Keratinocyte (primary cell): ENCODE measurements at places on chromosomes 6 and 20. TPM values are rescaled to one million over a fixed set of nuclear protein-coding genes. Genes with fewer than 3 reads are reported as not detected.

DNA sequence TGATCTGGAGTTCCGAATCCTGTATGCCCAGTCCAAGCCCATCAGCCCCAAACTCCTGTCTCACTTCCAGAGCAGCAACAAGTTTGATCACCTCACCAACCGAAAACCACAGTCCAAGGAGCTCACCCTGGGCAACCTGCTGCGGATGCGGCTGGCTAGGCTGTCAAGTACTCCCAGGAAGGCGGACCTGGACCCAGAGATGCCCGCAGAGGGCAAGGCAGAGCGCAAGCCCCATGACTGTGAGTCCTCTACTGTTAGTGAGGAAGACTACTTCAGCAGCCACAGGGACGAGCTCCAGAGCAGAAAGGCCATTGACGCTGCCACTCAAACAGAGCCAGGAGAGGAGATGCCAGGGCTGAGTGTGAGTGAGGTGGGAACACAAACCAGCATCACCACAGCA is 10.5 kb upstream of the DHX35 start:
- DNase-seq = no peak

The COMMD7 gene
- polyA plus RNA-seq = 33.4 to 39.9 TPM (median 35.8 TPM) in 3 replicates

DNA sequence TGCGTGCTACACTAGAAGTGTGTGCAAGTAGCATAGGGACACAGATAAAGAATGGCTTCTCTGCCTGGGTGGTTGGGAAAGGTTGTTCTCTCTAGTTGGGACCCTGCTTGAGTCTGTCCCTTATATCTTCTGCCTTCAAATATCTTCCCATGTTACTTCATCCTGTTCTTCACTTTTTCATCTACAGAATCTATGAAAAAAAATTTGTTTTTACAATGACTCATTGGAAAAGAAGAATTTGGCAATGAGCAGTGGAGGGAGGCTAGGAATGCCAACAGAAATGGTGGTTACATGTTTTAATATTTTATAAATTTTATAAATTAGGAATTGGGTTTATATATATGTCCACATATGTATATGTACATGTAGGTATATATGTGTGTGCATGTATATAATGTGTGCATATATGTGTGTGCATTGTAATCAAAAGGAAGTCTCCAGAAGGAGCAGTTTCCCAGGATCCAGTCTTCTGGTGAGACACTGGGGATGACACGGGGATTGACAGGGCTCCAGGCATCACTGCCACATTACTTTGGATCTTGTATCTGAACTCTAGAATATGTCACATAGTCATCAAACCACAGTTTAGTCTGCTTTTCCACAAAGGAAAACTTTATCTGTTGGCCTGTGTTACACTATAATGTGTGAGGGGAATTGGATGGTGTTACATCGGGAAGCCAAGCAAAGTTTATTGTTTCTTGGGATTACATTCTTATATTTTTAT is 75.3 kb upstream of the RIPOR2 start:
- DNase-seq = no peak

- no peak for DNase-seq
These were observed 1.7 kb downstream of the ARFGEF2 start for GRCh38 chr20:48923149-48923718.

The SCRT2 gene
- polyA plus RNA-seq = not detected in 3 replicates

GRCh38 chr6:151475653-151476523 is 17.9 kb upstream of the CCDC170 start:
- no peak for DNase-seq

- DNase-seq = no peak
These were observed 629.3 kb downstream of the GRIK2 start for GRCh38 chr6:102022803-102023202.

The GGT7 gene
- polyA plus RNA-seq = 4.7 to 6.5 TPM (median 5.0 TPM) in 3 replicates

- no peak for DNase-seq
These were observed 4.0 kb downstream of the DLK2 start for GRCh38 chr6:43451348-43451747.

- DNase-seq = no peak
These were observed 9.4 kb upstream of the STX11 start for GRCh38 chr6:144140867-144141266.

GRCh38 chr20:39871013-39871412 is 818.0 kb downstream of the MAFB start:
- no peak for DNase-seq

- no peak for DNase-seq
These were observed 495.4 kb upstream of the SOX4 start for GRCh38 chr6:21098134-21098533.

DNA sequence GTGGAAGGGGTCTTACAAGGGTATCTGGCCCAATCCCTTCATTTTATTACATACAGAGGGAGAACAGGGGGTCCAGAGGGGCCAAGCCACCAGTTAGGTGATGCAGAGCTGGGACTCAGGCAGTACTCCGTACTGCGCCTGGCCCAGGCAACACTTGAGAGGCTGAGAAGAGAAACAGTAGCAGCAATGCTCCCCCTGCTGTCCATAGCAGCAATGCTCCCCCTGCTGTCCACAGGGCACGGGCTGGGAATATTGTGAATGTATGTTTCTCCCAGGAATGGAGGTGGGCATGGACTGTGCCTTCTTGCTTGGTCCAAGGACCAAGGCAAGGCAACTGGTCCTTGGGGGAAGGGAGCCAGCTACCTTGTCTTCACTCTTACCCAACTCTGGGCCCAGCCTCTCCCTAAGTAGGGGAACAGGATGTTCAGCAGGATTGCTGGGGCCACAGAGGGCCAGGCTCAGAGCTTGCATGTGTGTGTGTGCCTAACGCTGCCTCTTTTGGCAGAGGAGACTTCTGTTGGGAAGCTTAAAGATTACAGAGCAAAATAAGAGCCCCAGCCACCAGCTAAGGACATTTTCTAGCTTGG is 14.8 kb upstream of the FAM83C start:
- DNase-seq = no peak

- DNase-seq = no peak
These were observed 86.5 kb downstream of the INSM1 start for GRCh38 chr20:20454367-20454766.

DNA sequence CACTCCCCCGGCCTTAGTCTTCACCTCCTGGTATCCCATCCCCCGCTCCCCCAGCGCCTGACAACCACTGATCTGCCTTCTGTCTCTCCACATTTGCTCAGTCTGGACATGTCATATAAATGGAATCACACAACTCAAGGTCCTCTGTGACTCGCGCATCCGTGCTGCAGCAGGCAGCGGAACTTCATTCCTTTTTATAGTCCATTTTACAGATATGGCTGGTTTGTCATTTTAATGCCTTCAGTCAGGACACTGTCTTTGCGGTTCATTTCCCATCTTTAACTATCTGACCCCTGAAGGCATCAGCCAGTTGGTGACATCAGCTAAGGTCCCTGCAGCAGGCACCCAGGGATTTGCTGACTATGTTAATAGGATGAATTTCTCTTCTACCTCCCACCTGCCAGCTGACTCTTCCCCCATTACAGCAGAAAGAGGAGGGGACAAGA is 125.7 kb downstream of the ZMYND8 start:
- DNase-seq = no peak

DNA sequence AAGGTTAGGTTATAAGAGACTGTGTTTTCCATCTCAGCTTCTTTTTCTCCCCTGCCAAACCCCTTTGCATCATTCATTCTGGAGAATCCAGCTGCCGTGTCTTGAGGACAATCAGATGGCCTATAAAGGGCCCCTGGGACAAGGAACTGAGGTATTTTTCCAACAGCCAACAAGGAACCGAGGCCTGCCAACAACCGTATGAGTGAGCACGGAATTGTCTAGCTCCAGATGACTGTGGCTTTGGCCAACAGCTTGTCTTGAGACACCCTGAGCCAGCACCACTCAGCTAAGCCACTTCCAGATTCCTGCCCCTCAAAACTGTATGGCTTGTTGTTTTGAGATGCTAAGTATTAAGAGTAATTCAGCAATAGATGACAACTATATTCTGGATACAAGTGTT is 433.7 kb upstream of the HSF2 start:
- DNase-seq = no peak

GRCh38 chr20:44644230-44644617 is 7.3 kb downstream of the ADA start:
- no peak for DNase-seq

- DNase-seq = no peak
These were observed 565.2 kb upstream of the MARCKS start for GRCh38 chr6:113291751-113292445.

DNA sequence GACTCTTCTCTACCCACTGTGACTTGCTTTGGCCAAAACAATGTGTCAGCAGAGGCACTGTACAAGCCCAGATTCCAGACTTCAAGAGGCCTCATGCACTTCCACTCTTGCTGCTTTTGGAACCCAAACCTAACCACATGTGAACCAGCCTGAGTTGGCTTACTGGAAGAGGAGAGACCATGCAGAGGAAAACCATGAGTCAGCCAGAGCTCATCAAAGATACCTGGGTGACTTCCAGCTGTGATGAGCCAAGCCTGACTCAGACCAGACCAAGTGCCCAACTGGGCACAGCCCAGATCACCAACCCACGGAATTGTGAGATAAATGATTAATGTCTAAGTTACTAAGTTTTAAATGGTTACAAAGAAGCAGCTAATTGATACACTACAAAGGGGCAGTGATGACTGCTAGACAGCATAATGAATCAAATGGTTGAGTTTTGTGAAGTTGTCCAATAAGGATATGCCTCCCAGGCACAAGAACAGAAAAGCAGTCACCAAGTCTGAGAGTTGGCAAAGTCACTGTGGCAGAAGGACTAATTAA is 16.2 kb upstream of the BEND6 start:
- DNase-seq = peak; percentile 98

The MEP1A gene
- 0.05 to 0.07 TPM (median 0.06 TPM) in 3 replicates for polyA plus RNA-seq

DNA sequence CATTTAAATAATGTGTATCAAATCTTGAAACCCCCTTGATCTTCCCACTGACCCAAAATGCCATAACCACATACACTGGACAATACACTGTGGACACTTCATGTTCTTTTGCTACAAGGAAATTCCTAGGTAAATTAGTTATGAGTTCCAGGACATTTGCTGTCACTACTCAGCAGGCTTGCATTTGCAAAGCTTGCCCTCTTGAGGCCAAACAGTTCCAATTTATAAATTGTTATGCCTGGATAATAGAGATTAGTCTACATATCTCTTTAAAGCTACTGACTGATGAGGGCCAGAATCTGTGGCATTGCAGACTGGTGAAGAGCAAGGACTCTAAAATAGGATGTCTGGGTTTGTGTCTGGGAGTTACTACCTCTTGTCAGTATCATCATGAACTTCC is 17.4 kb upstream of the RAB32 start:
- no peak for DNase-seq

DNA sequence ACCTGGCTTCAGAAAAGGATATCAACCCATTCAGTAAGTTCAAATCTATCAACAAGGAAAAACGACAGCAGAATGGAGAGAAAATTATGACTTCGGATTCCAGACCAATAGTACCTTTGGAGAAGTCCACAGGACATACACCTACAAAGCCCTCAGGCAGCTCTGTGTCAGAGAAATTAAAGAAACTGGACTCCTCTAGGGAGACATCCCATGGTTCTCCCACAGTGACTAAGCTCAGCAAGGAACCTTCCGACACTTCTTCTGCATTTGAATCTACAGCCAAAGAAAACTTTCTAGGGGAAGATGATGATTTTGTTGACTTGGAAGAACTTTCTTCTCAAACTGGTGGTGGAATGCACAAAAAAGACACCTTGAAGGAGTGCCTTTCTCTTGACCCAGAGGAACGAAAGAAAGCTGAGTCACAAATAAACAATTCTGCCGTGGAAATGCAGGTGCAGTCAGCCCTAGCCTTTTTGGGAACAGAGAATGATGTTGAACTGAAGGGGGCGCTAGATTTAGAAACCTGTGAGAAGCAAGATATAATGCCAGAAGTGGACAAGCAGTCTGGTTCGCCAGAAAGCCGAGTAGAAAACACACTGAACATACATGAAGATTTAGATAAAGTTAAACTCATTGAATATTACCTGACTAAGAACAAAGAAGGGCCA is 67.4 kb upstream of the HINT3 start:
- DNase-seq = no peak

DNA sequence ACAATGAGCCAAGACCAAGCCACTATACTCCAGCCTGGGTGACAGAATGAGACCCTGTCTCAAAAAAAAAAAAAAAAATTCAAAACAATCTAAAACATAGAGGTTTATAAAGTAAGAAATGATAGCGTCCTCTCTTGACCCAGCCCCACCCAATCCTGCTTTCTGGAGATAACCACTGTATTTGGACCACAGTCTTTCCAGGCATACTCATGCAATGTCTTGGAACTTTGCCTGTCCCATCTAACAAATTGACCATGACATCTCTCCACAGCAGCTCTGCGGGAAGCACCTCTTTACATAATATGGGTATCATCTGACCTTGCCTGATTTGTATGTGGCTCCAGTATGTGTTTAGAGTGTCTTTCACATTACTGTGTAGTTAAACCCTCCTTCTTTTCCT is 9.1 kb upstream of the SHLD1 start:
- no peak for DNase-seq

GRCh38 chr20:63967330-63968135 is 2.2 kb downstream of the ZNF512B start:
- DNase-seq = no peak

DNA sequence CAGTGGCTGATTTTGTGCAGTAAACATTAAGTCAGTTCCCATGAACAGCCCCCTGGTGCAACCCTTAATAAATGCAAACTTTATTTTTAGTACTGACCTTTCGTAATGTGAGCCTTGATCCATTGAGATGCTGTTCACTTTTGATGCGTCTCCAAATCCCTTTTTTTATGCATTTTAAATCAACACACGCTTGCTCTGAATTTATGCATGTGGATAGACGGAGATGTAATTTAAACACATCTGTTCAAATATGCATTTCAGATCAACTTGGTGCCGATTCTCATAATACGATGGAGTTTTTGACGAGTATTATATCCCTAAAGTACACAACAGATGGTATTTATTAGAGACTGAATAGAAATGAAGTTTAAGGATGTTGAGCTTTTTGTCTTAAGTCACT is 505.7 kb downstream of the CDKAL1 start:
- DNase-seq = no peak

The C20orf141 gene
- polyA plus RNA-seq = not detected in 3 replicates

The RAET1L gene
- 6.9 to 12.2 TPM (median 8.5 TPM) in 3 replicates for polyA plus RNA-seq

GRCh38 chr6:27825025-27825793 is 87.0 kb downstream of the OR2B2 start:
- no peak for DNase-seq

DNA sequence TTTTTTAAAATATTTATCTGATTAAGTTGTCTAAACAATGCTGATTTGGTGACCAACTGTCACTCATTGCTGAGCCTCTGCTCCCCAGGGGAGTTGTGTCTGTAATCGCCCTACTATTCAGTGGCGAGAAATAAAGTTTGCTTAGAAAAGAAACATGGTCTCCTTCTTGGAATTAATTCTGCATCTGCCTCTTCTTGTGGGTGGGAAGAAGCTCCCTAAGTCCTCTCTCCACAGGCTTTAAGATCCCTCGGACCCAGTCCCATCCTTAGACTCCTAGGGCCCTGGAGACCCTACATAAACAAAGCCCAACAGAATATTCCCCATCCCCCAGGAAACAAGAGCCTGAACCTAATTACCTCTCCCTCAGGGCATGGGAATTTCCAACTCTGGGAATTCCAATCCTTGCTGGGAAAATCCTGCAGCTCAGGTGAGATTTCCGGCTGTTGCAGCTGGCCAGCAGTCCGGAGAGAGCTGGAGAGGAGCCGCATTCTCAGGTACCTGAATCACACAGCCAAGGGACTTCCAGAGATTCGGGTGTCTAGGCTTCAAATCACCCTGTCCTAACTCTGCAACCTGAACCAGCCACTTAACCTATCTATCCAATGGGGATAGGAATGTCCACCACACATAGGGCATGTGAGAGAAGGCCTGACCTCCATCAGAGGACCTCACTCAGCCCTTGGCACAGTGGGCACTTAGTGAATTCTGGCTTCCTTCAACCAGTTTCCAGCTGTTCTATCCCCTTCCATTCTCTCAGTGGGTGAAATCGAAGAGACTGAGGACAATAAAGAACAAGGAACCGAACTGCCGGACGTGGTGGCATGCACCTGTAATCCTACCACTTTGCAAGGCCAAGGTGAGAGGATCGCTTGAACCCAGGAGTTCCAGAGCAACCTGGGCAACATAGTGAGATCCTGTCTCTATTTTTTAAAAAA is 3.1 kb downstream of the TNF start:
- no peak for DNase-seq
